ENCODE measurements at places on chromosomes 5 and 9. TPM values are rescaled to one million over a fixed set of nuclear protein-coding genes. Genes with fewer than 3 reads are reported as not detected.

Gene GCNT4
- 1.5 TPM for polyA plus RNA-seq

Gene GARIN3
- polyA plus RNA-seq: not detected

Gene IFNB1
- polyA plus RNA-seq: not detected

Gene TAF11L5
- not detected for polyA plus RNA-seq

Gene OTULINL
- polyA plus RNA-seq: 4.9 TPM
